Breast epithelium (tissue), 4 donors: ENCODE measurements at places on chromosomes 6 and 20.

- no peak for DNase-seq
These were observed 149.3 kb downstream of the PTPRT start for GRCh38 chr20:43040427-43040826.

- DNase-seq = no peak
These were observed 3.9 kb downstream of the SLC22A2 start for GRCh38 chr6:160254467-160255312.

GRCh38 chr20:63627751-63628245, 897 bp upstream of the GMEB2 start:
- no peak for DNase-seq

GRCh38 chr20:38001981-38002380, 31.3 kb downstream of the TTI1 start:
- DNase-seq = no peak

DNA sequence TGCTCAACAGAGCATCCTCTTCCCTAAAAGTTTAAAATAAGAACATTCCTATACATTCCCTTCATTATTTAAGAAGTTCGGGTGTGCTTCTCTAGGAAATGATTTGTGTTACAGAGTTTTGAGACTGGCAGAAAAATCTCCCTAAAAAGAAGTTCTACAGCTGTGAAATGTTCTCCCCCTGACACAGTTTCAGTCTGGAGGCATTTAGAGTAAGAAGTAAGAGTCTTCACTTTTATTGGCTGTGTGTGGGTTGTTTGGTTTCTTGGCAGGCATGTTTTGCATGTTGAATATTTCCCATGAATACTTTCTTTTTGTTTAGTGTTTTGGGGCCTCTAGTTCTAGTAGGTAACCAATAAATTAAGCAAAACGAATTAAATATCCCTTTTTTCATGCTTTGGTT, 195.9 kb downstream of the TENT5A start:
- no peak for DNase-seq

DNA sequence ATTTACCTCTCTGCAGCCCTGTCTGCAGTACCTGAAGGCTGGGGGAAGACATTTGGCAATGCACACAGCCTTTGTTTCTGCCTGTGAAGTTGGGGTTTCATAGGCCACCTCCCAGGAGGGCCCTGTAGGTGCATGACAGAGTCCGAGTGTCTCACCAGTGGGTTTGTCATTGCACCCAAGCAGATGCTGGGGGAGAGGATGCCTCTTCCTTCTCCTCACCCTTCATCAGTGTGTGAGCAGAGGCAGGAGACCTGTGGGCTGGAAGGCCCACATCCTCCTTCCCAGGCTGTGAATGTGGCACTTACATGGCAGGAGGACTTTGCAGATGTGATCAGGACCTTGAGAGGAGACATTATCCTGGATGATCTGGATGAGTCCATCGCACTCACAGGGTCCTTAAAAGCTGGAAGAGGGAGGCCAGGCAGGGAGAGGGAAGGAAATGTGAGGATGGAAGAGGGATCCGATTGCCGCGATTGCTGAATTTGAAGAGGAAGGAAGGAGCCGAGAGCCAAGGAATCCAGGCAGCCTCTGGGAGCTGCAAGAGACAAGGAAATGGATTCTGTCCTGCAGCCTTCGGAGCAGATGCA, 30.4 kb downstream of the SYNJ2 start:
- DNase-seq = no peak

DNA sequence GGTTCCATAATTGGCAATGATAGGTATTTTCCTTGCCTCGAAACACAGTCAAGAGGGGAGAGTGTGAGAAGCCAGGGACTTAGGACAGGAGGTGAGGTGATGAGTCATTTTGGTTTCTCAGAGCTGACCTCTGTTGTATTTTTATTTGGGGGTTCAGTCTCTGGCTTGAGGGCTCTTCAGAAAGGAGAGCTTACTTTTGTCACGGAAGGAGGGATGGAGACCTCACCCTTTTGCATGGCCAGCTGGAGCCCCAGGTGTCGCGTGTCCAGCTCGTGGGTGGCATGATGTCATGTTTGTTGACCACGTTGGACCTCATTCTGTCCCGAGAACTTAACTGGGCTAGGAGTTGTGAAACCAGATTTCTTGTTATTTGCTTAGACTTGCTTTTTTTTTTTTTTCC, 293.9 kb downstream of the QKI start:
- no peak for DNase-seq

- no peak for DNase-seq
These were observed 243.2 kb upstream of the ARID1B start for GRCh38 chr6:156533872-156534524.

DNA sequence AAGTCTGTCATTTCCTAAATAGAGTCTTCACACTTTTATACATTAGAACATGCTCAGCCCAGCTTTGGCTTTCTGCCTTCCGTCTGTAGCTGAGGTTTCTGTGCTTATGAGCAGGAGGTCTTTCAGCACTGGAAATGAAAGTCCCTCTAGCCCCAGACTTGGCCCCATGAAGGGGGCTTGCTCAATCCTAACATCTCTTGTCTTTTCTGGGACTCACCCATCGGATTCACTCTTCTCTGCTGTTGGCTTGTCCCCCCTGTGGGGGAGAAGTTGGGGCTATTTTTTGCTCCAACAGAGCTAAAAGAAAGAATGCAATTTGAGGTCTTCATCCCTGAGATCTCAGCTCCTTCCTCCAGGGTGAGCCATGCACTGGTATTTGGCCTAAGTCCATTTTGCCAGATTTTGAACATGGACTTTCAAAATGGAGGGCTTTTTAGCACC, 177.7 kb downstream of the MRPL14 start:
- DNase-seq = no peak

GRCh38 chr6:143195349-143195845, 134.7 kb downstream of the AIG1 start:
- no peak for DNase-seq

DNA sequence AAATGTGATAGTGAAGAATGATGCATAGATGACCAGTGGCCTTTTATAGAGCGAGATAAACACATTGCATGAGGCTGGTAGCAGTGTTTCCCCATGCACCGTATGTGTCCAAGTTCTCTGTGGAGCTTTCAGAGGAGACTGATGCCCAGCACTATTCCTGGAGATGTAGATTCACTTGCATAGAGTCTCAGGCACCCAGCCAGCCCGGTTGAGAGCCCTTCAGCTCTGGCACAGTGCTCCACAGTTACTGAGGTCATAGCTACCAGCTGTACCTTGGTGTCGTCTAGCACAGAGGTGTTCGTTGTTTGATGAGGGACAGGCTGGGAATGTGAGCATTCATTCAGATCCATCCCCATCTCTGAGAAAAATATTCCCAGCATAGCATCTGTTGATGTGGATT, 328.9 kb downstream of the FARS2 start:
- no peak for DNase-seq

GRCh38 chr6:91075244-91075976, 488.5 kb upstream of the MAP3K7 start:
- no peak for DNase-seq

DNA sequence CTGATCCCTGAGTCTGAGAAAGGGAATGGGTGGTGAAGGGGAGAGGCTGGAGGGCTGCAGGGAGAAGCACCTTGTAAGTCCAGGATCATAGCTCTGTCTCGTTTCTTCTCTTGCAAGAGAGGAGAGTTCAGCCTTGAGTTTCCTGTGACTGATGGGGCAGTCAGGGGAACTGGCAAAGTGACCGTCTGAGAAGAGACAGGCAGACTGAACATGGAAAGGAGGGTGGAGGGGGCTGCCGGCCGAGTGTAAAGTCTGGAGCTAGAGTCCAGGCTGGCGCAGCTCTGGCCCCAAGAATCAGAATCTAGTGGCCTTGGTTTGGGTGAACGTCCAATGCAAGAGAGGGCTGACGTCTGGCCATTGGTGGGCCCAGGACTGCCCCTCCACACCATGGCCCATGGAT, 72.5 kb downstream of the TCP11 start:
- DNase-seq = no peak

DNA sequence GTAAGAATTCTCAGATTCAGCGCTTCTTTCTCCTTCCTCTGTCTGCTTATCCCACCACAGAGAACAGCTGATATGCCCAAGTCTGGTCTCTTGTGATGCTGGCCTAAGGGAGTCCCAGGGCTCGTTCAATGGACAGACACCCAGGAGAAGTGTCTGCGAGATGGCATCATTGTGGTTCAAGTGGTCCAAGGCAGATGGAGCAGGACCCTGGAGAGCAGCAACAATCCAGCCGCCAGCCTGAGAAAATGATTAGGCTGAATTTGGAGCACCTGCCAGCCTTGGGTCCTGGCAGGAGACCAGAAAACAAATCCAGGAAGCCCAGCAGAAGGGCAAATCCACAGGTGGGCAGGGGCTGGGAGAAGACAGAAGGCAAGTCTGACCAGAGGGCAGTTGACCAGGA, 145.8 kb downstream of the PTPRT start:
- DNase-seq = no peak

DNA sequence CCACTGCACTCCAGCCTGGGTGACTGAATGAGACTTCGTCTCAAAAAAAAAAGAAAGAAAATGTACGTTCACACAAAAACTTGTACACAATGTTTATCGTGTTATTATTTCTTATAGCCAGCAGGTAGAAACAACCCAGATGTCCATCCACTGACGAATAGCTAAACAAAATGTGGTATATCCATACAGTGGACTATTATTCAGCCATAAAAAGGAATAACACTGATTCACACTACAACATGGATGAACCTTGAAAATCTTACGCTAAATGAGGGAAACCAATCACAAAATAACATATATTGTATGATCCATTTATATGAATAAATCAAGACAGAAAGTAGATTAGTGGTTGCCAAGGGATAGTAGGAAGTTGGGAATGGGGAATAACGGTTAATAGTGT, 75.1 kb upstream of the EPB41L1 start:
- no peak for DNase-seq

DNA sequence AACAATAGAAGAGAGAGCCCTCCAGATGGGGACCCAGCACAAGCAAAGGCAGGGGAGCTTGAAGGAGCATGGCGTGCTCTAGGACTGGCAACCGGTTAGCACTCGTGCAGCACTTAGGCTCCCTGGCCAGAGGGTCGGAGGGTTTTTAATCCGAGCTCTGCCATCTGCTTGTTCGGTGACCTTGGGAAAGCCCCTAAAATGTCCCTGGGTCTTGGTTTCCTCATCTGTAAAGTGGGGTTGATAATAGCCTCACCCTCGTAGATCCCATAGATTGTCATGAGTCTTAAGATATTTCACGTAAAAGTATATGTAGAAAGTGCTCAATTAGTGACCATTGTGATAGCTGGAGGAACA, 16.6 kb upstream of the HCK start:
- no peak for DNase-seq

DNA sequence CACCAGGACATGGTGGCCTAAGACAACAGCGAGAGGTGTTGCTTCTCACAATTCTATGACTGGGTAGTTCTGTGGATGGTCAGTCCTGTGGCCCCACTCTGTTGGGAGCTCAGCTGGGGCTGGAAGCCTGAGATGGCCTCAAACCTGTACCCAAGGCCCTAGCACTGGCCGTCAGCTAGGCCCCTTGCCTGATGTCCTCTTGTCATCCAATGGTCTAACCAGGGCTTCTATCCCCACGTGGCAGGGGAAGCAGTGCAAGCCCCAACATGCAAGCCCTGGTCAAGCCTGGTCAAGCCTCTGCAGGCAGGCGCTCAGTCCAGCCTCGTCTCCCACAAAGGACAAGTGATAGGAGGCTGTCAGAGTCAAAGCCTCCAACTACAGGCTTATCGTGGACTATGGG, 196.5 kb upstream of the CST7 start:
- no peak for DNase-seq

DNA sequence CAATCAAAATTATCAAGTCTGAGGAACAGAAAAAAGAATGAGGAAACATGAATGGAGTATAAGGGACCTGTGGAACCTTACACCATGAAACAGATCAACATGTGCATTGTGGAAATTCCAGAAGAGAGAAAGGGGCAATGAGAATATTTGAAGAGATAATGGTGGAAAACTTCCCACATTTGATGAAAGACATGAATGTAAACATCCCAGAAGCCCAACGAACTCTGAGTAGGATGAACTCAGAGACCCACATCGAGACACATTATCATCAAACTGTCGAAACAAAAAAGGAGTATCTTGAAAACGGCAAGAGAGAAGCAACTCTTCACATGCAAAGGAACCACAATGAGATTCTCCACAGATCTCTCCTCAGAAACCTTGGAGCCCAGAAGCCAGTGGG, 371.1 kb downstream of the CDKAL1 start:
- DNase-seq = no peak

DNA sequence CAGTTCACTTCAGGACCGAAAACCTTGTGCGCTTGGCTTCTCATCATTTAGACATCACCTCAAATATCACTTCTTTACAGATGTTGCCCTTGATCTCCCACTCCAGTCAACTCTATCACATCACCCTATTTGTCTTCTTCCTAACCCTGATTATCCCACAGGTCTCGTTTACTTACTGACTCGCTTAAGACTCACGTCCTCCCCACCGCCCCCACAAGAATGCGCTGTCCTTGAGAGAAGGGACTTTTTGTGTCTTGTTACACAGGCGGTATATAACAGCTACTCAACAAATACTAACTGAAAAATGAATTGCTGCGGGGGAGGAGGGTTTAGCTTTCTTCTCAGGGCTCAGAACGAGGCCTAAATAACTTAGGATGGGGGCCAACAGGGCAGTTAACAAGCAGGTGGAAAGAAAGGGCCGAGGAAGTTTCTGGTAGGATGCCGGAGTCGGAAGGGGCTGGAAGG, 527 bp downstream of the TOMM34 start:
- no peak for DNase-seq

DNA sequence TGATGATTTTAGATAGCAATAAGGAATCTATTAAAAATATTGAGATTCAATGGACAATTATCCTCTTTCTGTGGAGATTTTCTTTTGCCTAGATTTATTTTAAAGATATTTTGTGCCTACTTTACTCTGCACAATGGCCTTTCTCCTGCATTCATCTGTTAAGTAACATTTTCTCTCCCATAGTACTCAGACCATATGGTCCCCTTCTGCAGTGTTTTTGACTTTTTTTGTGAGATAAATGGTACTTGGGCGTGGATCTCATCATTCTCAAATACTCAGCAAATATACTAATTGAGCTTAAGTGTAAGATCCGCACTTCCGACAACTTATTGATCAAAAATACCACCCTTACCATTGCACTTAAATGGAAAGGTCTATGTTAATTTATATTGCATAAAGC, 55.8 kb downstream of the PHACTR1 start:
- DNase-seq = no peak

GRCh38 chr6:34938268-34938667, 49.2 kb downstream of the ANKS1A start:
- DNase-seq = no peak

GRCh38 chr6:137560184-137560563, 66.0 kb upstream of the OLIG3 start:
- no peak for DNase-seq

- no peak for DNase-seq
These were observed 949 bp downstream of the TXLNB start for GRCh38 chr6:139290787-139291311.

- DNase-seq = no peak
These were observed 21.7 kb downstream of the TGM6 start for GRCh38 chr20:2402271-2402980.

GRCh38 chr20:25077610-25078169, 4.3 kb downstream of the VSX1 start:
- no peak for DNase-seq

DNA sequence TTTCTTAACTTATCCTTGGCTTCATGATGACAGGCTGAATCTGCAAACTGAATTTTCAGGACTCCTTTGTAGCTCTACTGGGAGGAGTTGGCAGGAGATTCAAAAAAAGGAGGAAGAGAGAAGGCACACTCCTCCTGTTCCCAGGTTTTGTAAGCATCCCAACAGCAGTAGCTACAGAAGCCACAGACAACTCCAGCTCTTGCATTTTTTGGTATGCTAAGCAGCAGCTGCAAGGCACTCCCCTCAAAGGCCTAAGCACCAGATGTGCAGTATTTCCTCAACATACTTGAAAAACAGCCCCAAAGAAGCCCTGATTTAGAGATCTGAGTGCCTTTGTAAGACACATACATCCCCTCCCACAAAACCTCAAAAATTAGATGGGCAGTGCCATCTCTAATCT, 328.6 kb upstream of the SYNCRIP start:
- DNase-seq = no peak
